Esophagus squamous epithelium (tissue), 5 donors: ENCODE measurements at places on chromosomes 2 and 18. TPM values are rescaled to one million over a fixed set of nuclear protein-coding genes. Genes with fewer than 3 reads are reported as not detected.

Gene HOXD12
- not detected for total RNA-seq

DNA sequence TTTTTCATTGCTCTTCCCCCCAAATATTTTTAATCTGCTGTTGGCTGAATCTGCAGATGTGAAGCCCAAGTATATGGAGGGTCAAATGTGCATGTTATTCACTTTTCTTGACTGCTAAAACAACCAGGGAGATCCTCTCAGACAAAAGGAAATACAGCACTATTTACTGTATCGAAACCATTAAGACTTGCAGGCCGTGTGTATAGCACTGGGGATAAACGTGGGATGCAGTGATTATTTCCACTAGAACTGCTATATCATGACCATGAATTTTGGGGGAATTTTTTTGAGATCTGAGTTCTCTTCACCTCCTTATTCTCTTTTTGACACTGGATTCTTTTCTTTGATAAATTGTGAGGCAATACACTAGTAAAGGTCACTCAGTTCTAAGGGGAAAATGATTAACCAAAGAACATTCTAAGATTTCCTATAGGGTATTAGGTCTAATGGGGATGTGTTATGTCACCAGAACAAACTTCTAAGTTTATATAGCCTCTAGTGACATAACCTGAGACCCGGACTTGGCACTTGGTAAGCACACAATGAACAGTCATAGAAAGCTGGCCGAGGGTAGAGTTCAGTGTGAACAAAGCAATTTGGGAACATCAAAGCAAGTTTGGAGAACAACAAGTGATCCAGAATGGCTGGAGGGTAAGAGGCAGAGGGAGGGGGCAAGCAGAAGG is 14.9 kb upstream of the UGT1A1 start:
- H3K27ac ChIP-seq, result no peak overlapping the region

GRCh38 chr18:8611916-8612576 is 2.8 kb downstream of the RAB12 start:
- H3K27me3 ChIP-seq, result no peaks in the 10 kb centered on the region
- H3K4me1 ChIP-seq, result peaks cover 88% of the 10 kb centered on the region
- no peak overlapping the region for H3K4me3 ChIP-seq
- H3K36me3 ChIP-seq, result no peaks in the 10 kb centered on the region
- DNase-seq, result no peak

DNA sequence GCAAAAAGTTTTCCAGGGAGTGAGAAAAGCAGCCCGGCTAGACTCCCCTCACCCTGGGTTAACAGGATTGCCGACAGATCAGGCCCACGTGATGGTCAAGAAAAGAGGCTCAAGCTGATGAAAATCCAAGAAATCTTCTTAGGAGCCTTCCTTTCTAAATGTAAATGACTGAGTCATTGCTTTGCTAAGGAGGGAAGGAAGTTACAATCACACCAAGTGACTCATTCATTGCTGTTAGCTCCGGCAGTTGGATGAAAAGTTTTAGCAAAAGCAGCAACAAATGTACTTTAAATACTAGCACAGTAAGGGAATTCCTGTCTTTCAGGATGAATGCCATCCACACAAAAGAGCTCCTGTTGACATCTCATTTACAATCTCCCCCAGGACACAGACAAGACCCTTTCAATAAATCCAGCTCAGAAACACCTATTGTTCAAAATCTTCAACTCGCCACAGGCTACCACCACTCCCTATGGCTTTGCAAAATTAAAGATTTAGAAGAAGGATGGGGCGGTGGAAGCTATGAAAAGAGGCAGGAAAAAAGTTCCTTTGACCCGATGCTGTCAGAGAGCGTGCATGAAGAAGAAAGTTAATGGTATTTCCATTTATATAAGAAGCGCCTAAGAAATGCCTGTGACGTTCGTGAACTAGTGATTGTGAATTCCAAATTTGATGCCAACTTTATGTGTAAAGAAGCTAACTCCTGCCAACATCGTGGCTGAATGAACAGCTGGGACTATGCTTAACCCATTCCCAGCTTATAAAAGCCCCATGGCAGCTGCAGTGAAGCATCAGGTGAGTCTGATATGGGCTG is 153.7 kb downstream of the TGIF1 start:
- H3K4me3 ChIP-seq, result peak overlapping the region; percentile 62
- H3K27ac ChIP-seq, result peak overlapping the region; percentile 96
- DNase-seq, result no peak
- H3K4me1 ChIP-seq, result peaks cover 26% of the 10 kb centered on the region
- H3K36me3 ChIP-seq, result no peaks in the 10 kb centered on the region
- H3K27me3 ChIP-seq, result no peaks in the 10 kb centered on the region

DNA sequence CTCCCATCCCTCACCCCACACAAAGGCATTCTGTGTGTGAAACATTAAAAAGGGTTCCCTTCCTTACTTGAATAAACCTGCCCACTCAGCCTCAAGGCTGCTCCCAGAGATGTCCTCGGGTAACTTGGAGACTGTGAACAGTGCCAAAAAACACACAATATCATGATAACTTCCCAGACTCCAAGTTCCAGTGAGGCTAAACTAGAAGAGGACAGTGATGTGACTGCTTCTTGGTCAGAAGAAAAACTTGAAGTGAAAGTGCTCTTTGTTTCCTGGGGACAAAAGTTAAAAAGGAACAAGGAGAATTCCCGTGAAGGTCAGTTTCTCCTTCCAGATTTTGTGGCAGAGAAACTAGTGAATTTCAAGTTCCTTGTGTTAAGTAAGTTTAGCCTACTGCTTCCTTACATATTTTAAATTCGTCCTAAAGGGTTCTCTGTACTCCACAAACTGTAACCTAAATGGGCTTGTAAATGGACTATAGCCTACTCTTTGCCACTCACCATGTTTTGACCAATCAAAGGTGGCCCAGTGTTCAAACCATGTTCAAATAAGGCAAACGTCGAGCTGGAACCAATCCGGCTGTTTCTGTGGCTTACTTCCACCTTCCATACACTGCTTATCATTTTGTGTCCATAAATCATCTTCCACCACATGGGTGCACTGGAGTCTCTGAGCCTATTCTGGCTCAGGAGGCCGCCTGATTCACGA is 20.4 kb downstream of the TPRKB start:
- H3K4me1 ChIP-seq, result no peaks in the 10 kb centered on the region
- no peaks in the 10 kb centered on the region for H3K36me3 ChIP-seq
- H3K27ac ChIP-seq, result peak overlapping the region; percentile 50
- no peaks in the 10 kb centered on the region for H3K27me3 ChIP-seq

Gene FBXO36
- 2.7 TPM for total RNA-seq

GRCh38 chr2:104583811-104584210 is 270.1 kb upstream of the POU3F3 start:
- H3K36me3 ChIP-seq, result no peaks in the 10 kb centered on the region
- H3K4me1 ChIP-seq, result no peaks in the 10 kb centered on the region
- no peaks in the 10 kb centered on the region for H3K27me3 ChIP-seq
- DNase-seq, result no peak

- no peak overlapping the region for H3K4me3 ChIP-seq
- no peaks in the 10 kb centered on the region for H3K36me3 ChIP-seq
- DNase-seq, result no peak
These were observed 116.8 kb downstream of the SPTBN1 start for GRCh38 chr2:54572636-54573536.

DNA sequence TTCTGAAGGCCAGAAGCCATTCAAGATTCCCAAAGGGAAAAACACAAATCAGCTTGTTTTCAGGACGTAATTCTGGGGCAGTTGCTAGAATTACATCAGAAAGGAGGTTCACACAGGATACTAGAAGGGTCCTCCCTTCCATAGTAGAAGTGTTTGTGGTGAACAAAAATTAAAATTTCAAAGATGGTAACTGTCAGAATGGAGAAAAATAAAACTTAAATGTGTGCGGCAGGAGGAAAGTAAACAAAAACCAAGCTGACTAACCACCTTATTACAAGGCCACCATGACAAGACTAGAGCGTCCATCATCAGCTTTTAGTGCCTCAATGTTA is 9.7 kb upstream of the TPRKB start:
- H3K27me3 ChIP-seq, result no peaks in the 10 kb centered on the region
- no peak overlapping the region for H3K27ac ChIP-seq
- no peak overlapping the region for H3K4me3 ChIP-seq
- H3K36me3 ChIP-seq, result peaks cover 85% of the 10 kb centered on the region

GRCh38 chr18:75777630-75778029 is 350.1 kb upstream of the SMIM21 start:
- no peak overlapping the region for H3K27ac ChIP-seq
- H3K4me3 ChIP-seq, result no peak overlapping the region
- H3K27me3 ChIP-seq, result no peaks in the 10 kb centered on the region
- no peaks in the 10 kb centered on the region for H3K36me3 ChIP-seq

DNA sequence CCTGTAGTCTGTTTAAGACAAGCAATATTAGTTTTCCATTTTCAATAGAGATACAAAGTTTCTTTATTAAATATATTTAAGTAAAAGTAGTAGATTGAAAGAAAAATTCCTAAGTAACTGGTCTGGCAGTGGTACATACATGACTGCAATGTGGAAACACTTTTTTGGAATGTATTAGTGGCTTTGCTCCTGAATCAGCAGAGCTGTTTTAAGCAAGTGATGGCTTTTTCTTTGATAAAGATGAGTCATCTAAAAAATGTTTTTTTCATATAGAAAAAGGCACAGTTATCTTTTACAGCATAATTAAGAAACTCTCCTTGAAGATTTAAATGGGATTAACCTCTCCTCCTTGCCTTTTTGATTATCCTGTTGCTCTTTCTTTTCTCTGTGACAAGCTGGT is 34.9 kb downstream of the KDM3A start:
- H3K4me1 ChIP-seq, result peaks cover 29% of the 10 kb centered on the region
- DNase-seq, result no peak
- no peak overlapping the region for H3K27ac ChIP-seq
- H3K4me3 ChIP-seq, result no peak overlapping the region
- no peaks in the 10 kb centered on the region for H3K27me3 ChIP-seq

- peak overlapping the region; percentile 28 for H3K4me3 ChIP-seq
- no peaks in the 10 kb centered on the region for H3K27me3 ChIP-seq
- no peak overlapping the region for H3K27ac ChIP-seq
- H3K36me3 ChIP-seq, result no peaks in the 10 kb centered on the region
- no peak for DNase-seq
These were observed 32.2 kb downstream of the QPCT start for GRCh38 chr2:37376421-37377186.

Gene GALNT13
- total RNA-seq, result 0.38 TPM

Gene SMAD7
- total RNA-seq, result 26.5 TPM

Gene MC4R
- not detected for total RNA-seq

GRCh38 chr18:62585274-62586150 is 62.7 kb downstream of the ZCCHC2 start:
- no peak overlapping the region for H3K4me3 ChIP-seq
- no peaks in the 10 kb centered on the region for H3K27me3 ChIP-seq
- peaks cover 24% of the 10 kb centered on the region for H3K4me1 ChIP-seq
- no peaks in the 10 kb centered on the region for H3K36me3 ChIP-seq
- DNase-seq, result no peak
- no peak overlapping the region for H3K27ac ChIP-seq

DNA sequence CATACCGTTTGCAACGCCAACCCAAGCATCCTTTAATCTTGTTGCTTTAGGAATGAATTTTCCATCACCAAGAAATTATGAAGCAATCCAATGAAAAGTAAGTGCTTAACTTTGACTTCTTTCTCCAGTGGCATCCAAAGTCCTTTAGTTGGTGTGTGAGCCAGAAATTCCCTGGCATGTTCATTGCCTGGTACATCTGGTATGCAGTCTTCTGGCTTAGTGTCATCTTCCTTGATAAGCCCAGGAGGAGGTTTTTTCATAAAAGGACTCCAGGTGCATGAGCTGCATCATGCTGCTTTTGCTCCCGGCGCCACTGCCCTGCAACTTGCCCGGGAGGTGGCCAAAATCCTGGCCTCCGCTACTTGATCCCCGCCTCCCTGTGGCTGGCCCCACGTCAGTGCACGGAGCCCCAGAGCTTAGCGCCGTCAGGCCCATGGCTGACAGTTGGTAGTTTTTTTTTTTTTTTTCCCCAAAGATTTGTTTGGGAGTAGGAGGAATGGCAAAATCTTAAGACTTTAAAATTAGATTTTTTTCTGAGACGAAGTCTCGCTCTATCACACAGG is 58.7 kb downstream of the PUM2 start:
- no peaks in the 10 kb centered on the region for H3K27me3 ChIP-seq
- no peak overlapping the region for H3K27ac ChIP-seq
- no peak overlapping the region for H3K4me3 ChIP-seq
- no peak for DNase-seq
- peaks cover 4% of the 10 kb centered on the region for H3K4me1 ChIP-seq
- peaks cover 91% of the 10 kb centered on the region for H3K36me3 ChIP-seq

Gene NETO1
- not detected for total RNA-seq

- no peaks in the 10 kb centered on the region for H3K27me3 ChIP-seq
- DNase-seq, result no peak
- H3K27ac ChIP-seq, result peak overlapping the region; percentile 86
- H3K4me1 ChIP-seq, result no peaks in the 10 kb centered on the region
These were observed 147.3 kb downstream of the AGAP1 start for GRCh38 chr2:235640926-235641723.

DNA sequence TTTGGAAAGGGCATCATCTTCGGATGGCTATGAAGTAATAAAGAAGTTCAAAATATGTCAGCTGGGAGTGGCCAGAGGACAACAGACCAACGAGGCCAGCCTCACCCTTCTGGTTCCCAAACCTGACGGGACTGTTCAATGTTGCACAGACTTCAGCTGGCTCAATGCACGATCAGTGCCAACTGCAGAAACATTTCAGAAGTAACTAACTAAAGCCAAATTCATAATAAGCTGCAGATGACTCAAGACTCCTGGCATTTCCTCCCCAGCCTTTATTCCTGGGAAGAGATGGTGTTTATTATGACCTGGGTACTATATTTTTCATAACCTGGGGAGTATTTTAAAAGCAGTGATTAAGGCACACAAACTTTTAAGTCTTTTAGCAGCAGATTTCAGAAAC is 3.8 kb upstream of the ATP6V1C2 start:
- no peak overlapping the region for H3K4me3 ChIP-seq
- no peaks in the 10 kb centered on the region for H3K36me3 ChIP-seq
- H3K27me3 ChIP-seq, result peaks cover 58% of the 10 kb centered on the region
- DNase-seq, result no peak

DNA sequence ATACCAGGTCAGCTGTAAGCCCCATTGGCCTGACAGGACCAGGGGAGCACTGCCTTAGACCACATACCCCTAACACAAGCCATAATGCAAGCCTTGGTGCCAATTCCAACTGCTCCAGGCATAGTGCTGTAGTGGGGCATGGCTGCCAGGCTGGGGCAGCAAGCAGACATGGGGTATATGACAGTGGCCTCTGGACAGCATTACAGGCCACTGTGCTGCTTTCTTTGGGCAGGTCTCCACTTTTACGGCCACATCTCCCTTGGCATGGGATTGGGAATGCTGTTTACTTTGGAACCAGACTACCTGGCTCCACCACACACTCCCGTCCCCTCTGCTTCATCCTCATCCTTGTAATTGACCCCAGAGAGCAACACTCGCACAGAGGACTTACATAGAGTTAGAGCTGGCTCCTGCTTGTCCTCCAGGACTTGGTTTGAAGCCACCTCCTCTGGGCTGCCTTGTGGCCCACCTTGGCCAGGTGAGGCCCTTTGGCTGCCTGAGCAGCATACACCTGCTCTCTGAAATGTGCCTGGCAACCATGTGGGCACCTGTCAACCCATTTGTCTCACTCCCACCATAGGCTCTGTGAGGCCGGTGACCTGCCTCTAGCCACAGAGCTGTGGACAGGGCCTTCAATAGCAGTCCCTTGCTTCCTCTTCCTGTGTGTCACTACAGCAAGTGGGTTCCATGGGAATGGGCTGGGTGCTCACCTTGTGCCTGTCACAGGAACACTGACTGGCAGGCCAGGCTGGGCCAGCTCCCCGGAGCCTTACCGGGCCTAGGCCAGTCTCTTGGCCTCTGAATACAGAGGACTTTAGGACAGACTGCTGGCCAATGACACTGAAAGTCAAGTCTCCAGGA is 262.6 kb upstream of the HS6ST1 start:
- no peak for DNase-seq
- H3K27me3 ChIP-seq, result no peaks in the 10 kb centered on the region
- no peaks in the 10 kb centered on the region for H3K4me1 ChIP-seq
- H3K27ac ChIP-seq, result no peak overlapping the region
- H3K4me3 ChIP-seq, result no peak overlapping the region
